Neural progenitor cell (in vitro differentiated cells): ENCODE measurements at places on chromosomes 7 and 10. TPM values are rescaled to one million over a fixed set of nuclear protein-coding genes. Genes with fewer than 3 reads are reported as not detected.
A peak's percentile ranks its signal among the peaks of the same experiment; 100 is the strongest.

GRCh38 chr7:39754326-39755120, 131.2 kb downstream of the RALA start:
- H3K27ac ChIP-seq, result no peak overlapping the region
- no peak overlapping the region for H3K4me3 ChIP-seq
- no peak for DNase-seq
- peaks cover 3% of the 10 kb centered on the region for H3K4me1 ChIP-seq
- H3K27me3 ChIP-seq, result no peaks in the 10 kb centered on the region

DNA sequence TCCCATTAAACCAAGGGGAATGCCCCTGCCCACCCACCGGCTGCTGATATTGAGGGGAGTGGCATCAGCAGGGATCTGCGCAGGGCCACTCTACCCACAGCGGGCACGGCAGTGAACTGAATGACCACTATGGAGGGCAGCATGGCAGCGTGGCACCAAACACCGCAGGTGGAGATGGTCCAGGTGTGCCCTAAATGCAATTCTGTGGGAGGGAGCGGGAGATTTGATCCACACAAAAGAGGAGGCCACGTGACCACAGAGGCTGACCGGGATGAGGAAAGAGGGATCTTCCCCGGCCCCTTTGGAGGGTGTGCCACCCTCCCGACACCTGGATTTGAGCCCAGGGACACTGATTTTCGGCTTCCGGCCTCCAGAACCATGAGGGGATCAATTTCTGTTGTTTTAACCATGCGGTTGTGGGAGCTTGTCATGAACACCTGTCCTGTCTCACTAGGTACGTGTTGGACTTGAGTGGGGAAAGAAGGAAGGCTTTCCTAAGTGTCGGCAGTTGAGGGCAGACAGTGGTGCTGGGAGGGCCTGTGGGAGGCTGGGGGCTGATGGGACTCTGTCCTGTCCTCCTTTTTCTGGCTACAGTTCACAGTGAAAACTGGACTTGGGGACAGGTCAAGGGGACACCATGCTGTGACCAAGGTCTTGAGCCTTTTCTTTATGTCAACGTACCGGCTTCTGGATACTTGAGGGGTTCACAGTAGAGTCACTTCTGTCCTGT, 66.1 kb downstream of the CFAP46 start:
- no peaks in the 10 kb centered on the region for H3K36me3 ChIP-seq
- no peaks in the 10 kb centered on the region for H3K4me1 ChIP-seq
- H3K27me3 ChIP-seq, result no peaks in the 10 kb centered on the region
- H3K27ac ChIP-seq, result no peak overlapping the region
- DNase-seq, result no peak

Gene NYAP1
- 1.2 and 6.7 TPM in 2 replicates for total RNA-seq

GRCh38 chr10:102627736-102628293, 16.5 kb upstream of the TRIM8 start:
- peaks cover 77% of the 10 kb centered on the region for H3K4me1 ChIP-seq
- H3K36me3 ChIP-seq, result no peaks in the 10 kb centered on the region
- no peak overlapping the region for H3K4me3 ChIP-seq
- H3K27ac ChIP-seq, result peak overlapping the region; percentile 99
- H3K27me3 ChIP-seq, result no peaks in the 10 kb centered on the region

- no peak overlapping the region for H3K27ac ChIP-seq
- H3K4me3 ChIP-seq, result no peak overlapping the region
- H3K27me3 ChIP-seq, result no peaks in the 10 kb centered on the region
- no peak for DNase-seq
Observed at GRCh38 chr7:98027342-98028033, 37.5 kb upstream of the OCM2 start.

Gene MYOF
- 1.2 and 1.6 TPM in 2 replicates for total RNA-seq

GRCh38 chr7:90172624-90173023, 18.4 kb downstream of the STEAP1 start:
- no peak overlapping the region for H3K27ac ChIP-seq
- H3K4me1 ChIP-seq, result no peaks in the 10 kb centered on the region
- H3K4me3 ChIP-seq, result no peak overlapping the region
- no peak for DNase-seq

GRCh38 chr10:28137907-28138880, 139.3 kb upstream of the ODAD2 start:
- no peak overlapping the region for H3K4me3 ChIP-seq
- no peak for DNase-seq
- H3K27me3 ChIP-seq, result no peaks in the 10 kb centered on the region
- peaks cover 3% of the 10 kb centered on the region for H3K36me3 ChIP-seq

Gene TMEM196
- total RNA-seq, result not detected in 2 replicates

DNA sequence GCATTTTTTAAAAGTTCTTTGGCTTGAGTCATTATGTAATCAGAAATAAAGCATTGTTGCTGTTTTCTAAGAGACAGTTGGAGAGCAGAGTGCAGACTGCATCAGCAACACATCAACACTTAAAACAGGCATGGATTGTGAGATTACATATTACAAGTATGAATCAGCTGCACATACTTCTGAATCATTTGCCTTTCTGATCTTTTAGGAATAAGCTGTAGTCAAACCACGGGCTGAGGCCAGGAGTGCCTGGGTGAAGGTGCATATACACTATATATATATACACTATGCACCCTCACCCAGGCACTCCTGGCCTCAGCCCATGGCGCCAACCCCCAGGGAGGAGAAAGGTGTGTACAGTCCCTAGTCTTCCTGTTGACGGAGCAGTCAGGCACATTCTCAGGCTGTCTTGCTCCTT, 52.4 kb upstream of the DLX6 start:
- H3K4me3 ChIP-seq, result no peak overlapping the region
- no peak overlapping the region for H3K27ac ChIP-seq
- H3K27me3 ChIP-seq, result peaks cover 7% of the 10 kb centered on the region

- no peaks in the 10 kb centered on the region for H3K4me1 ChIP-seq
- H3K36me3 ChIP-seq, result no peaks in the 10 kb centered on the region
- H3K27me3 ChIP-seq, result no peaks in the 10 kb centered on the region
- H3K4me3 ChIP-seq, result no peak overlapping the region
- DNase-seq, result peak; percentile 20
- H3K27ac ChIP-seq, result no peak overlapping the region
Observed at GRCh38 chr7:22833113-22833855, 10.6 kb upstream of the TOMM7 start.

DNA sequence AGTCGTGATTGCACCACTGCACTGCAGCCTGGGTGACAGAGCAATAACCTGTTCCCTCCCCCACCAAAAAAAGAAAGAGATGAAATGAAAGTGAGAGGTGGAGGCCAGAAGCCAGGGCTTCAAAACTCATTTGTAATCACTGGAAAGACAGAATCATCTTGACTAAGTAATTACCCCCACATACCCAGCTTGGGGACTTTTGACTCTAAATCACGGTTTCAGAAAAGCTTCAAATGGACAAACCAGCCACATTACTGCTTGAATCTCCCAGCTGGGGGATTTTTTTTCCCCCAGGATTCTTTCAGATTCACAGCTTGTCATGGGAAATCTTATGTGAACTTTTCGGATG, 361.0 kb downstream of the FRMD4A start:
- H3K27ac ChIP-seq, result no peak overlapping the region
- no peaks in the 10 kb centered on the region for H3K36me3 ChIP-seq
- no peak for DNase-seq
- no peaks in the 10 kb centered on the region for H3K27me3 ChIP-seq
- no peak overlapping the region for H3K4me3 ChIP-seq

- H3K4me1 ChIP-seq, result peaks cover 21% of the 10 kb centered on the region
- H3K27ac ChIP-seq, result no peak overlapping the region
- H3K4me3 ChIP-seq, result no peak overlapping the region
- H3K36me3 ChIP-seq, result no peaks in the 10 kb centered on the region
Observed at GRCh38 chr7:128381161-128381821, 19.8 kb upstream of the PRRT4 start.

- H3K27ac ChIP-seq, result no peak overlapping the region
- peaks cover 77% of the 10 kb centered on the region for H3K27me3 ChIP-seq
- H3K4me1 ChIP-seq, result peaks cover 63% of the 10 kb centered on the region
- DNase-seq, result peak; percentile 67
- H3K36me3 ChIP-seq, result no peaks in the 10 kb centered on the region
Observed at GRCh38 chr10:101774589-101775272, 1.2 kb downstream of the FGF8 start.

GRCh38 chr7:152615031-152615741, 60.8 kb downstream of the XRCC2 start:
- H3K27ac ChIP-seq, result no peak overlapping the region
- DNase-seq, result peak; percentile 59
- peaks cover 6% of the 10 kb centered on the region for H3K4me1 ChIP-seq
- no peaks in the 10 kb centered on the region for H3K36me3 ChIP-seq

Gene AHR
- 5.0 and 5.7 TPM in 2 replicates for total RNA-seq

Gene POM121
- 5.8 and 10.4 TPM in 2 replicates for total RNA-seq

DNA sequence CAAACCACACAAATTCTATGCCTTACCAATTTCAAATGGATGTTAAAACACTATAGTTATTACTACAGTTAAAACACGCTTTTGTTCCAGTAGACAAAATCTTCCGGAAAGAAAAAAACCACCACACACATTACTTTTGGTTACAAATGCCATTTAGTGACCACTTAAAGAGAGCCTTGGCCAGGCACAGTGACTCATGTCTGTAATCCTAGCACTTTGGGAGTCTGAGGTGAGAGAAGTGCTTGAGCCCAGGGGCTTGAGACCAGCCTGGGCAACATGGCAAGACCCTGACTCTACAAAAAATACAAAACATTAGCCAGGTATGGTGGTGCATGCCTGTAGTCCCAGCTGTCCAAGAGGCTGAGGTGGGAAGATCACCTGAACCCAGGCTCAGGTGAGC, 7.2 kb downstream of the TNPO3 start:
- H3K4me1 ChIP-seq, result peaks cover 35% of the 10 kb centered on the region
- DNase-seq, result no peak
- no peaks in the 10 kb centered on the region for H3K27me3 ChIP-seq

GRCh38 chr7:149714910-149715471, 58.4 kb downstream of the ZNF467 start:
- peak overlapping the region; percentile 82 for H3K4me3 ChIP-seq
- H3K36me3 ChIP-seq, result peaks cover 8% of the 10 kb centered on the region
- H3K4me1 ChIP-seq, result peaks cover 8% of the 10 kb centered on the region
- H3K27me3 ChIP-seq, result peaks cover 10% of the 10 kb centered on the region
- no peak for DNase-seq
- H3K27ac ChIP-seq, result no peak overlapping the region

Gene POMZP3
- 0.37 and 1.2 TPM in 2 replicates for total RNA-seq

Gene ACSL5
- not detected in 2 replicates for total RNA-seq

GRCh38 chr7:116704650-116705228, 32.7 kb downstream of the MET start:
- H3K4me3 ChIP-seq, result no peak overlapping the region
- no peak for DNase-seq
- H3K27ac ChIP-seq, result no peak overlapping the region
- H3K27me3 ChIP-seq, result no peaks in the 10 kb centered on the region
- H3K36me3 ChIP-seq, result no peaks in the 10 kb centered on the region

DNA sequence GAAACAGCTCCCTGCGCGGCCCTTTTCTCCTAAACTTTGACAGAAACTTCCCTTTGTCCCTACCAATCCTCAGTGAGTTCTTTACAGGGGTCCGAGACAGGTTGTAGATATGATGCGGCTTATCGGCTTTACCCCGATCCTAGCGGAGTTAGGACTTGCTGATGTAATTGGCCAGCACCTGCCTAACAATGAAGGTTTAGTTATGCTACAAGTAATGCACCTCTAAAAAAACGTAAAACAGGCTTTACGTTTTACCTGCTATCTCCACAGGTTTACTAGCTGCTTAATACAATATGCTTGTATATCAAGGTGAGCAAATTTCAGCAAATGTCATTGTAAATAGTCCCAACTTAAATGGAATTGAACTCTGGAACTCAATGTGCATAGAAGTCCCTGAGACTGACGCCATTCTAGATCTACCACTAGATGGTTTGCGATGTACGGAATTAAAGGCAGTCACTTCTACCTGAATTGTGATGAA, 697 bp upstream of the SNX13 start:
- DNase-seq, result peak; percentile 58
- H3K27me3 ChIP-seq, result no peaks in the 10 kb centered on the region
- H3K27ac ChIP-seq, result peak overlapping the region; percentile 82
- no peaks in the 10 kb centered on the region for H3K36me3 ChIP-seq
- peaks cover 20% of the 10 kb centered on the region for H3K4me1 ChIP-seq

GRCh38 chr7:156519070-156519469, 121.5 kb upstream of the RNF32 start:
- H3K27me3 ChIP-seq, result no peaks in the 10 kb centered on the region
- DNase-seq, result no peak
- H3K4me1 ChIP-seq, result no peaks in the 10 kb centered on the region
- no peak overlapping the region for H3K27ac ChIP-seq
- H3K36me3 ChIP-seq, result no peaks in the 10 kb centered on the region

GRCh38 chr10:104447331-104447730, 93.7 kb downstream of the CFAP58 start:
- no peaks in the 10 kb centered on the region for H3K36me3 ChIP-seq
- H3K4me1 ChIP-seq, result peaks cover 18% of the 10 kb centered on the region
- DNase-seq, result no peak
